Activated T-helper 1 cell treated with anti-CD3 and anti-CD28 coated beads, Interleukin-12 subunit alpha, Interleukin-12 subunit beta, Interleukin-2, Interleukin-4 antibody, amounts not matched to agents 30 ng/mL and 10 ng/mL and 1 ng/mL, durations not matched to agents 14 hours and 24 hours and 36 hours (primary cell): ENCODE measurements at places on chromosomes 1 and 21.
A peak's percentile ranks its signal among the peaks of the same experiment; 100 is the strongest.

GRCh38 chr1:100217834-100218233 lies 31.8 kb downstream of the DBT start:
- DNase-seq = no peak

GRCh38 chr1:1665815-1666251 lies 7.0 kb upstream of the CDK11B start:
- DNase-seq = no peak

DNA sequence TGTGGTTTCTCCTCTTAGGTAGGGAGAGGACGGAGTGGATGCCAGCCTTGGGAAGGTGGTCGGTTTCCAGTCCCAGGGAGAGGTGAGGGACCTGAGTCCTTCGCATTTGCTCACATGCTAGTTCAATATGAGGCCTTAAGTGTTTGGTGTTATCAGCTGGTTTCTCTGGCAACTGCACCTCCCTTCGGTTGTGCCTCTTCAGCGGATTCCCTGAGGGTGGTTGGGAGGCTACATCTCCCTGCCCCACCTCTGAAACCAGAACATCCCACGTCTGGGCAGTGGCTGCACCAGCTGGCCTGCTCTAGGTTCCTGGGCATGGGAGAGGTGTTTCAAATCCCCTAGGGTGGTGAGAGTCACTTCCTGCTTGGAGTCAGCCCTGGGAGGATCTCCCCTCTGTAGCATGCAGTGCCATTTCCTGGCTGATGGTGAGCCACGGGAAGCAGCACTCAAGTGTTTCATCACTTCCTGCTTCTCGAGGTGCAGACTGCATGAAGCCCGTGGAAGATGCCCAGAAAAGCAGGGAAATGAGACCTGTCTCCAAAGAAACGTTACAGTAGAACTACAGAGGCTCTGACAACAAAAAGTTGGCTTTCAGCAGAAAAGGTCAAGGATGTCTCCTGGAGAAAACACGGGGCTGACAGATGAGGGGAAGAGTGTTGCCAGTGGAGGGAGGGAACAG lies 4.5 kb downstream of the TMEM125 start:
- peak; percentile 32 for DNase-seq

DNA sequence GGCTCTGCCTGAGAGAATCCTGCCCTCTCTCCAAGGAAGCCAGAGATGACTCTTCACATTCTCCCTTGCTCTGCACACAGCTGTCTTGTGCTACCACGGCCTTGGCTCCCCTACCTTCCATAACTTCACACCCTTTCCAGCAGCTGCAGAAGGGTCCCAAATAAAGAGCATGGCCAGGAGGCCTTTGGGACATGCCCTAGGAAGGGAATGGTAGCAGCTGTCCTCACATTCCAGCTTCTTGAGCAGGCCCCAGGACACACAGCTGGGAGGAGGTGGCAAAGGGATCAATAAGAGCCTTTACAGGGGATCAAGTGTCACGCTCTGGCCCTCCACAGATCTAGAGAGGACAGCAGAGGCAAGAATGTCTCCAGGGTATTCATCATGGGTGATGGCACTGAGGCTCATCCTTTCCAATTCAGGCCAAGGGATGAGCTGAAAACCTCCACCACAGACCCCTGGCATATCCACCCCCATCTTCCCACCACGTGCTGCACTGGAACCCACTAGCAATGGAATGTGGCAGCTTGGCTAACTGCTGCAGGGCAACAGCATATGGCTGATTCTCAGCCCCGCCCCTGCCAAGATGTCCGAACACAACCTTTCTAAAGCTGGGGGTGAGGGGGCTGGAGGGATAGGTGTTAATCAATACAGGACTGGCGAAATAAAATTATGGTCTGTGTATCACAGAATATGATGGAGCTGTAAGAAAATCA lies 17.8 kb upstream of the RAB29 start:
- no peak for DNase-seq

GRCh38 chr1:228171221-228171891 lies 5.8 kb downstream of the IBA57 start:
- DNase-seq = no peak

DNA sequence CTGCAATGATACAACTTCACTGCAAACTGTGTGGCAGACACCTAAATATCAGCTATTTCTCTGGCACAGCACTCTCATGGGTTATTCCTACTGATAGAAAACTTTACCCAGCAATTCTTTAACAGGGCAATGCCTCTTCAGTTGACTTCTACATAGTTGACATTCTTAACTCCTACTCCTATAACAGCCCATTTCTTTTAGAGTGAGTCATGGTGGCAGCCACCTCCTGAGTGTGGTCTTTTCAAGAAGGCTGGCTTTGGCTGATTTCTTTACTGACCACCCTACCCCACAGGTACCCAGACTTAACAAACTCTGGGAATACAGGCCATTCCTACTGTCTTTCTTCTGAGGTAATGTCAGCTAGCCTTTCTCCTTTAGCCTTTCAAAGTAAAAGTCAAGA lies 805.8 kb upstream of the ADGRL2 start:
- DNase-seq = no peak

GRCh38 chr1:9317591-9318417 lies 25.1 kb downstream of the SPSB1 start:
- DNase-seq = no peak
